ENCODE measurements at places on chromosomes 4 and X.

GRCh38 chrX:149313871-149314371 lies 191.2 kb downstream of the IDS start:
- no peak for DNase-seq

DNA sequence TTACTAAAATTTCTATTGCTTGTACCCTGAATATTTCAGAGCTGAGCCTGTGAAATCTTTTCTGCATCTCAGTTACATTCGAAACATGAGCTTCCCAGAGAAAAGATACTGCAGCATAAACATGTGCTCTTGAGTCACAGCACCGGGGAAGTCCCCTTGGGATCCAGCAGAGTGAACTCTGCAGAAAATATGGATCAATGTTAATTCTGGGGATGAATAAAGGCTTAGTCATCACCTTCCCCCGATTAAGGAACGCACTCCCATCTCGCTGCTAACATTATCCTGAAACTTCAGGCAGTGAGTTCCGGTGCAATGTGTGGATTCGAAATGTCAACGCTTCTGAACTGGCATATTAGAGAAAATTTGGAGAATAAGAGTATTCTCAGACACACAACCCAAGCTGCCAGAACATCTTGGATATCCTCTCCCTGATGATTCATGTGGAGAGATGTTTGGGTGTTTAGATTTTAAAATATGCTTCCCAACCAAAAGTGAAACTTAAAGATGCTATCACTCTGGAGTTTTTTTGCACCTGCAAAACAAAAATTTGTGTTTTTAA lies 90.8 kb downstream of the IRF2 start:
- no peak for DNase-seq

DNA sequence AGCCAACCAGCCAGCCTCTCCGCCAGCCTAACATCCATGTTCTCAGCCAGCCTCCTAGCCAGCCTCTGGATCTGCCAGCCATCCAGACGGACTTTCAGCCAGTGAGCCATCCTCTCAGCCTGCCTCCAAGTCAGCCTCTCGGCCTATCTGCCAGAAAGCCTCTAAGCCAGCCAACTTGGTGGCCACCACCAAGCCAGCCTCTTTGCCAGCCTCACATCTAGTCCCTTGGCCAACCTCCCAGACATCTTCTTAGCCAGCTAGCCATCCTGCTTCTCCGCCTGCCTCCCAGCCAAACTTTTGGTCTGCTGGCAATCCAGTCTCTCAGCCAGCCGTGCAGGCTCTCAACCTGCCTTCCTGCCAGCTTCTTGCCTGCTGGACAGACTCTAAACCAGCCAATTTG lies 16.4 kb upstream of the ARAP2 start:
- no peak for DNase-seq

GRCh38 chr4:33104273-33104672 lies 2384.1 kb downstream of the PCDH7 start:
- DNase-seq: no peak

DNA sequence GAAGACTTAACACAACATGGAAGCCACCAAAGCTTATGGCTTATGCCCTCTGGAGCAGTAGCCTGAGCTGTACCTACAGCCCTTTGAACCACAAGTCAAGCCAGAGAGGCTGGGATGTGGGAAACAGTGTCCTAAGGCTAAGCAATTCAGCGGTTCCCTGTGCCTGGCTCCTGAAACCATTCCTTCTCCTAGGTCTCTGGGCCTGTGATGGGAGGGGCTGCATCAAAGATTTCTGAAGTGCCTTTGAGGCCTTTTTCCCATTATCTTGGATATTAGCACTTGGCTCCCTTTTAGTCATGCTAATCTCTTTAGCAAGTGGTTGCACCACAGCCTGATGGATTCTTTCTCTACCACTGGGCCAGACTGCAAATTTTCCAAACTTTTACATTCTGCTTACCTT lies 140.5 kb upstream of the NUDT10 start:
- DNase-seq: no peak

DNA sequence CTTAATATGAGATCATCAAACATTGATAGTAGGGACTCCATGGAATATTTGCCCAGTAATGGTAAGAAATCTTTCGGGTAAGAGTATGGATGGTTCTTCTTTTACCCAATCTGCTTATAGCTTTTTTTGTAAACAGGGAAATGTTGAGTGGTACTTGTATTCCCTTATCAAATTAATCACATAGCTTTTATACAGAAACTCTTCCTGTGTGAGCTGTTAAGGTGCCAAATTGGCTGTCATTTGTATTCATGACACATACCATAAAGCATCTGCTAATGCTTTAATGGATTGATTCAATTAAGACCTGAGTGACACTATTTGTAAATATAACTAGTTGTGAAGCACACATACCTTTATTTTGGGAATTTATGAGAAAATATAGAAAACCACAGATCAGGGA lies 34.2 kb downstream of the KLF3 start:
- no peak for DNase-seq

GRCh38 chr4:86815653-86816052 lies 33.5 kb downstream of the SLC10A6 start:
- no peak for DNase-seq

DNA sequence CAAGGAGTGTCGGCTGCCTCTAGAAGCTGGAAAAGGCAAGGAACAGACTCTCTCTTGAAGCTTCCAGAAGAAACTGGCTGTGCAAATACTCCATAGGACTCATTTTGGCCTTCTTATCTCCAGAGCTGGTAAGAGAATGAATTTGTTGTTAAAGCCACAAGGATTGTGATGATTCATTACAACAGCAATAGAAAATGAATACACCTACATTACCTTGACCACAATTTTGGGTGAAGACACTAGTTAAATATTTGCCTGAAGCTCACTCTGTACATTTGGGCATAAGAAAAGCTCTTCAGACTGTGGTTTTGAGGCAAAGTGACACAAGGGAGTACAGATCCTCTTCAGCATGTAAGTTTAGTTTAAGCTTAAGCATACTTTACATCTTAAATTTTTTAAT lies 134.5 kb upstream of the TLL1 start:
- DNase-seq: no peak

DNA sequence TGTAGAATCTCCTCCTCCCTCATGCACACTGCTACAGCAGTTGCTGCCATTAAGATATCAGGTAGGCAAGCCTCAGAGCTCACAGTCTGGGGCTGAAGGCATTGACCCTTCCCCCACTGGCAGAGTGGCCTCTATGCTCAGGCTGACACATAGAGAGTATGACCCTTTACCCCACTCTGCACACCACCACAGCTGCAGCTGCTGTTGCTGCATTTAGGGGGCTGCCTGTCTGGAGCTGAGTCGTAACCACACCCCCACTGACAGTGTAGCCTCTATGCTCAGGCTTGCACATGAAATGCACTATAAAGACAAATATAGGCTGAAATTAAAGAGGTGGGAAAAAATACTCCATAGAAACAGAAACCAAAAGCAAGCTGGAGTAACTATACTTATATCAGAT lies 289.3 kb upstream of the PABPC4L start:
- no peak for DNase-seq

DNA sequence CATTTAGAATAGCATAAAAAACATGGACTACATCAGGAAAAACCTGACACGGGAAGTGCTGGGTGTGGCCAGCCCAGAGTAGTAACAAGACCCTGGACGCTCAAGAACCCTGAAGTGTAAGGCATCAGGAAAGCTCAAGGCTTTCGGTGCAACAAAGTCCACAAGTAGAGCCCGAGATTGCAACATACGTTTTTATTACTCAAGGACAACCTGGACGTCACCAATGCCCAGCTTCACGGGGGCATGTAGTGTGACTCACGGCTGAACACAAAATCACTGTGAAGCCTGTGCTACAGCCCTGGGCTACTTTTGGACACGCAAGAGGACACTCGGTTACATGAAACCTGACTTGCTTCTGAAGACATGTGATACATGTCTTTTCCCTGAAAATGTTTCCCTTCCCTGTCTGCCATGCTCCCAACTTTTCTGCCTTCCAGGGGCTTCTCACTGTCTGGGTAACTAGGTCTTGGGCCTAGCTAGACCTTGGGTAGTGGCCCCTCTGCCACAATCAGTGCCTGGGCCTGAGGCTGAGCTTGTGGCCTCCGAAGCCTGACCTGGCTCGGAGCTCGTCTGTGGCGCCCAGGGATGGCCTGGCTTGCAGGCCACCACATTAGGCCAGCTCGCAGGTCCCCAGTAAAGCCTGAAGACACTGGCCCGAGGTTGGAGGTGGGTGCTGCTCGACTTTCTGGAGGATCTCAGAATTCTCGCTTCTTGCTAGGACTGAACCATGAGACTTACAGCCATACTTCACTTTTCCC lies 9.2 kb downstream of the IRAK1 start:
- no peak for DNase-seq

DNA sequence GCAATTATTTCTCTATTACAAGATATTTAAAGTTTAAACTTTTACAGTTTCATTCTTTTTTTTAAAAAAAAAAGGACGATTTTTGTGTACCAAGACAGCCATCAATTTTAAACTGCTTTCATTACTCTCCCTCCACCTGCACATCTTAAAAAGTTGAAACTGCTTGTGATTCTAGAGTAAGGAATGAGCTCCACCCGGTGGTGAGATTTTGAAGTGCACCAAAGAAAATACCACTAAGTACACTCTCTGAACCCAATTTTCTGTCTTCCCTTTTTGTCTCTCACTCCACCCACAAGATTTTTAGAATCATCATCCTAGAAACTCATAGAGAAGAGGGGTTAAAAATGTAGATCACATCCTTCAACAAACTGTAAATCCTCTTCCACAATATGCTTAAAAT lies 91.3 kb upstream of the WDR44 start:
- peak; percentile 64 for DNase-seq

GRCh38 chr4:56870946-56871345 lies 36.8 kb upstream of the REST start:
- no peak for DNase-seq

DNA sequence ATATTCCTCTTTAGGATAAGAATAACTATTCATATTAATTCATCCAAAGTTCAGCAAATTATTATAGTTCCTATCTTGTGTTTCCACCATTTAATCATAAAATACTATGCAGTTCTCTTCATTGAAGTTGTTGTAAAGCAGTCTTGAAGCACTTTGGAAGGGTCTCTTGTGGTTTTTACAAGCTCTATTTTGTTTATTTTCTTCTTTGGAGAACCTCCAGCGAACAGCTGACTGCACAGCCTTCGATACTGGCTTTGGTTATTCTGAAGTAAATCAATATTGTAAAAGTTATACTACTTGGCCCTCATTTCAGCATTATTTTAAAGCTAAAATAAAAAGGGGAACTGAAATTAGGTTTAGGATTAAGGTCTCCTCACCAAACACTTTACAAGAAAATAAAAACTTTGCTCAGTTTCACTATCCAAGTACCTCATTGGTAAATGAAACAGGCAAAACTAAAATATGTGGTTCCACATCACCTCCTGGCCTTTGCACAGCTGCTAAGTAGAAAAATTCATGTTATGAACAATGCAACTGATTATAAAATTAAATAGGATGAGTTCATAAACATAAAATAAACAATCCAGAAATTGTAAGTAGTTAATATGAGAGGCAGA lies 1629.2 kb upstream of the ADGRL3 start:
- DNase-seq: no peak

GRCh38 chr4:73573794-73574528 lies 46.3 kb downstream of the RASSF6 start:
- peak; percentile 52 for DNase-seq

DNA sequence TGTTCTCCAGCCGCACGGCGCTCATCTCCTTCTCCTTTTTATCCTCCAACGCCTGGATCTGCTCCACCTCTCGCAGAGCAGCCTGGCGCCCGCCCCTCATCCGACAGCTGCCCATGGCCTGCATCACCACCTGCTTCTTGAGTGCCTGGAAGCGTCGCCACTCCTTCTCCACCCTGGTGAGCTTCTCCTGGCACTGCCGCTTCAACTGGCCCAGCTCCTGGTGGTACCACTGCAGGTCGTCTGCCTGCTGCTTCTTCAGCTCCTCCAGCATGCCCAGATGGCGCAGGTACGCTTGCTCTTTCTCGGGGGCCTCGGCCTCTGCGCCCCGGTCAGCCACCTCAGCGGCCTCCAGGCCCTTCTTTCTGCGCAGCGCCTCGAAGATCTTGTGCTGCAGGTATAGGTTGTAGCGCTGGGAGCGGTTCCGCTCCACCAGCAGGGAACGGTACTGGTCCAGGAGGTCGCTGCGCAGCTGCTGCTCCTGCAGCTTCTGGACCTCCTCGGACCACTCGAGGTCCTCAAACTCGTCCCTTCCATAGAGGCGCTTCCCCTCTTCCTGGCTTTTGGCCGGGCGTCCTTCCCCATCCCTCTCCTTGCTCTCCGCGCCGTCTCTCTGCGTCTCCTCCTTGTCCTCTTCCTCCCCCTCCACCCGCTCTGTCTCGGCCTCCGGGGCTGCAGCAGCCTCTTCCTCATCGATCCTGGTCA lies 1.2 kb upstream of the TADA2B start:
- no peak for DNase-seq

GRCh38 chrX:12301288-12301687 lies 163.0 kb downstream of the FRMPD4 start:
- no peak for DNase-seq

DNA sequence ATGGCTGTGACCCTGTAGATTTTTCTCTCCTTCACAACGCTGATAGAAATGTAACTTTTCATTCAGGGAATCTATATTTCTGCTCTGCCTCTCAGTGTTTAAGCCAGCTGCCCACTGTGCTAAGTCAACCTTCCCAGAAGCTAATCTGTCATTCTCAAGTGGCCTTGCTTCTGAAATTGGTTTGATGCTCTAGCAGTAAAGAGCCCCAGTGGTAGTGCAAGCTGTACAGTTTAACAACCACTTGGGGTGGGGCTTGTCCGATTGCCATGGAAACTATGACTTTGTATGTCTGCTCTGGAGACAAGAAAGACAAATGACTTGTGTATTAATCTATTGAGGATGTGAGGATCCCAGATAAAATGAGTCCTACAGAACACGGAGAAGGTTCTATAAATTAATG lies 620.9 kb upstream of the GALNT7 start:
- no peak for DNase-seq

- DNase-seq: no peak
Observed at GRCh38 chr4:16262188-16262587, 35.9 kb upstream of the TAPT1 start.

GRCh38 chr4:108483079-108483478 lies 137.3 kb upstream of the RPL34 start:
- DNase-seq: peak; percentile 65

Data from activated CD4-positive, alpha-beta T cell treated with anti-CD3 and anti-CD28 coated beads, Interleukin-2, Interleukin-6, amounts not matched to agents 100 ng/mL and 50 ng/mL, durations not matched to agents 16 hours and 8 hours (primary cell).